Fibroblast of skin of scalp (primary cell): ENCODE measurements at places on chromosomes 13 and 19.

DNA sequence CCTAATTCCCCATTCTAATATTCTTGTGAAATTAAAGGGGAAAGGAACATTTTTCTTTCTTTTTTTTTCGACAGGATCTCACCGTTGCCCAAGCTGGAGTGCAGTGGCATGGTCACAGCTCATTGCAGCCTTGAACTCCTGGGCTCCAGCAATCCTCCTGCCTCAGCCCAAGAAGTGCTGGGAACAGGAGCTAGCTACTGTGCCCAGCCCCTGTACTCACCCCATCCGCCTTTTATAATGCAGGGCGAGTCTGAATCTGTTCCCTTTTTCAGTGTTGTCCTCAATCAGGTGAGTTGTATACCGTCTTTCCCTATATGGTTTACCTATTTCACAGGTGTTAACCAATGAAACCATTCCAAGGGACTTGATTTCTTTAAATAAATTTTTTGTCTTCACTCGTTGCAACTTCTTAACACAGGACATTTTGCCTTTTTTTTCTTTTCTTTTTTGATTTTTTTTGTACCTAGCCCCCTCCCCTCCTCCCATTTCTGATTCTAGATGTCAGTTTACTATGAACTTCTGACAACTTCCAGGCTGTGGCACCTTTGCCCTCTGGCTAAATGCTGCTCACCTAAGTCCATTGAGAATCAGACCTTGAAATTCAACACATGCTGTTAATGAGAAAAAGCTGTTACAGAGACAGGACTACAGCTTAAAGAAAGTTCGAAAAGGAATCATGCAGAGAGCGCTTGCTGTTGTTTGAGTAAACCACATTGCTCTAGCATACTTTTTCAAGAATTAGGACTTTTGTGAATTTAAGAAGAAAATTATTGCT, 562.1 kb upstream of the KLF12 start:
- DNase-seq: peak; percentile 11

DNA sequence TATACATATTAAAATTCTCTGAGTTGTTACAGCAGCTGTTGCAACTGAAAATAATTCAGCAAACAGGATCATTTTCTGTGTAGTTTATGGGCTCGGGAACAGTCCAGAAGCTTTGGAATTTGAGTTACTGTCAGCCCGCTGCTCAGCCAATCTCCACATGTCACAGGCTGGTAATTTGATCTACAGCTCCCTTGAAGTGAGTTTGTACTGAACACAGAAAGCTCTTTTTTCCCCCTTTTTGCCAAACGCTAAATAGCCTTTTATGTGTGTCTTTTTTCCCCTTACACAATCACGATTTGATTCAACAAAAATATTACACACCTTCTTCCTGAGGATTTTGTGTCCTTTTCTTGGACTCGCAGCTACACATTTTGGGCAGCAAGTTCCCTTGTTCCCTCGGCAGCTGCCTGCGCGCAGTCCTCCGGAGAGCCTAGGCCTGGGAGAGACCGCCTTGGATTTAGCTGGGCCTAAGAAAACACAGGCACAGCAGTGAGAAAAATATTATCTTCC, 371.4 kb downstream of the KCNRG start:
- peak; percentile 73 for DNase-seq

- DNase-seq: peak; percentile 35
Observed at GRCh38 chr13:113647351-113648215, 10.4 kb downstream of the ATP4B start.

GRCh38 chr13:42702716-42703115, 78.7 kb upstream of the FAM216B start:
- DNase-seq: no peak
